ENCODE measurements at places on chromosomes 4 and X.

DNA sequence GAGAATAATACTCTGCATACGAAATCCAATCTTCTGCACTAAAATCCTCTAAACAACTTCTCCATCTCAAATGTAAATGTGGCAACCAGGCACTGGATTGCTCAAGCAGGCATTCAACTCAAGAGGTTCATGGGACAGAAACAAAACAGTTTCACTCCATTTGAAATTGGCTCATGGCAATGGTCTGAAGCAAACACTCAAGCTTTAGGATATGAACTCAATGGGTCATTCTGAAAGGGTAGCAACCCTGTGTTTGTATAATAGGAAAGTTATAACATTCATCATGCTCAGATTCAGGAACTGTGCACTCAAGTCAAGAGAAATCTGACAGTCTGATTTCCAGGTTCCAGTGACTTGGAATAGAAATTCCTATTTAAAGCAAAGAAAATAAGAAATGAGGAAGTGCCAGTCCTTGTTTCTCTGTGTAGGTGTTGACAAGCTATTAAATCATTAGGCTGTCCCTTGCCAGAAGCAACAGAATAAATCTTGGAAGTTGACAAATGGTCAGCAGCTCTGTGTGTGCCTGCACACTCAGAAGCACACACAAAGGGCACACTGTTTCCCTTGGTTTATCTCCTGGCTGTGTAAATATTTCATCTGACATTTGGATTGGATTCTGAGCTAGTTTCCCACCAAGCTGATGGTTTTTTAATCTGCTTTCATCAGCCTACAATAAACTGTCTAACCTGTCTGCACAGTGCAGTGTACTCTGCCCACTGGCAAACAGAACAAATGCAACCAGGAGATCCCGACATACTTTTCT is 75.9 kb upstream of the CITED1 start:
- DNase-seq = no peak

- no peak for DNase-seq
Observed at GRCh38 chrX:13284570-13284969, 35.3 kb downstream of the ATXN3L start.

GRCh38 chrX:69813677-69814076 is 197.8 kb downstream of the EDA start:
- no peak for DNase-seq

DNA sequence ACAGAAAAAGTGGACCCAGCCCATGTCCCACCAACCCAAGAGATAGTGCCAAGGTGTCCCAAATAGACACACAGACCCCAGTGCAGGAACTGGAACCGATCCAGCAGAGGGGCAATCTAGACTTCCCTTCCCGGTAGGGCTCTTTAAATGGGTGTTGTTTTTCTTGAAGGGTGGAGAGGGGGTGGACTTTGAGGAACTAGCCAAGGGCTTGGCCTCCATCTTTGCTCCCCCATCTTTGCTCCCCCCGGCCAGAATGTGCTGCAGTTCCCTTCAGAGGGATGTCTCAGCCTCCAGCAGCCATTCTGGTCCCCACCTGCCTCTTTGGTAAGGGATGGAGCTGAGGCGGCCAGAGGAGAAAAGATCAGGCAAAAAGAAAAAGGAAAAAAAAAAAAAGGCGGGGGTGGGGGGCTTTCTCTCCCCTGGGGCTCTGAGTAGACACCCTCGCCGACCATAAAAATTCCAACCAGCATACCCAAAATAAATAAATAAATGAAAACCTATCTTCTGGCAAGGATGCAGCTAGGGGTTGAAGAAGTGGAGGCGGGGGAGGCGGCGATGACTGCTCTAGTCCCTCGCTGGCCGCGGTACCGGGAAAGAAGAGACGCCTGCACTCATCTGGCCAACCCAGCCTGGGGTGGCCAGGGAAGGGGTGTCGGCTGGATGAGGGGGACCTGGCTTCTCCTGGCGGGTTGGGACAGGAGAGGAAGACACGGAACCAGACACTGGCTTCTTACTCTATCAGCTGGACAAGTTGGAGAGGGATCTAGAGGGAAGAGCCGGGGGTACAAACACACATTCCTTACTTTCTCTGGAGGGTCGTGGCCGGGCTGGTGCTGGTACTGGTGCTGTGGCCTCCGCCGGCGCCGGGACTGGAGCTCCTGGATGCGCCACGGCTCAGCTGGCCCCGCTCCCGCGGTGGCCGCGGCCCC is 38.5 kb upstream of the IQSEC2 start:
- no peak for DNase-seq

- DNase-seq = no peak
Observed at GRCh38 chr4:107166873-107167450, 130.8 kb upstream of the DKK2 start.

- no peak for DNase-seq
Observed at GRCh38 chr4:90118527-90119195, 8.5 kb upstream of the CCSER1 start.

DNA sequence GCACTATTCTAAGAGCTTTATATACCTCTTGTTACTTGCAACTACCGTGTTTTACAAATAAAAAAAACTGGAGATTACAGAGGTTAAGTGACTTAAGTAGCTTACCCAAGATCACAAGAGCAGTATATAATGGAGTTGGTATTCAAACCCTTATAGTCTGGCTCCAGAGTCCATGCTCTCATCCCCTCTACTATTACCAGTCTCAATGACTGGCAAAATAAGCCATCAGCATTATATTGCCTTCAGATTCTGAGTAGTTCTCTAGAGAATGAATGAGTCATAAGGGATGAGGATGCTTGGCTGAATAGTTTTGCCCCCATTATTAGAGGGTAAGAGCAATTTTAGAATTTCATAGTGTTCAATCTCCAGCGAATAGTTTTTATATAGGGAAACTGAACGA is 170.1 kb upstream of the ATOH1 start:
- DNase-seq = no peak

- no peak for DNase-seq
Observed at GRCh38 chr4:158805635-158806471, 37.0 kb downstream of the FNIP2 start.

DNA sequence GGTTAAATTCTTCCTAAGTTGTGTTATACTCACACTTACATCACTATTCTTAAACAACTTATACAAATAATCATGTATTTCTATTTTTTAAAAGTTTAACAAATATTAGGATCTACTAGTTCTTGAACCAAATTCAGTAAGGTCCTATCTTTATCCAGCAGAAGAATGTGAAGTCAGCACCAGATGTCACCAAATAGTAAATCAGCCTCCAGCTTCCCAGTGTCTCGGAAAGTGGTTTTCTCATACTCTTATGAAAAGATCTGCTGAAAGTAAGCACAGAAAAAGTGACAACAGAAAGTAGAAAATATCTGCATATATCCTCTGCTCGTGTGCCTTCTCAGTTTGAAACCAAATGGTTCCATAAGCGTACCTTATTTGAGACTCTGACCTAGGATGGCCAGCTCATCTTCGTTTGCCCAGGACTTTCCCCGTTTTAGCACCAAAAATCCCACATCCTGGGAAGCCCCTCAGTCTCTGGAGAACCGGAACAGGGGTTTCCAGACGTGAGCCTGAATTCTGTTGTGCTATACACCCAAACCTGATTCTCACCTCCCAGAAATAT is 98.0 kb upstream of the DCLK2 start:
- DNase-seq = no peak

DNA sequence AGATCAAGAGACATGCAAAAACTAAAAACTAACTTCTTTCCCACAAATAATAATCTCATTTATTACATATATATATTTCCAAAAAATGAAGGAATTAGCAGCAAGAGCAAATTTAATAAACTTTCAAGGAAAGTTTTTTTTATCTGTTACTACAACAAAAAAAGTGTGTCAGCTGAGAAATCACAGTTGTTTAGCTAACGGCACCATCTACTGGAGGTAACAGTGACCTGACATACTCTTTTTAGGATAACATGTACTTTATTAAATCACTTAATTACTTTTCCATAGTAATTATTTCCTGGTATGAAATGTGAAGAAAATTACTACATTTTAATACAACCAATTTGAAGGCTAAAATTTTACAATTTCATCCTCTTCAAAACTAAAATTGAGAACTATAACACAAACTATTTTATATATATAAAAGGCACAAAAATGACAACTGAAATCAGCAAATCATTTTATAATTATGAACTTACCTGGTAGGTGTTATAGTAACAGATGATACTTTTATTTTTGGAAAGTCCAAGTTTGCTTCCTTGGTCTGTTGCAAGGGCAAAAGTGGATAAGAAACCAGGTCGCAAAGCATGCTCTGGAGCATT is 9.1 kb downstream of the LAMTOR3 start:
- DNase-seq = peak; percentile 61

GRCh38 chr4:101370663-101371210 is 23.4 kb upstream of the PPP3CA start:
- no peak for DNase-seq

GRCh38 chrX:41036668-41037326 is 48.4 kb upstream of the USP9X start:
- DNase-seq = no peak

DNA sequence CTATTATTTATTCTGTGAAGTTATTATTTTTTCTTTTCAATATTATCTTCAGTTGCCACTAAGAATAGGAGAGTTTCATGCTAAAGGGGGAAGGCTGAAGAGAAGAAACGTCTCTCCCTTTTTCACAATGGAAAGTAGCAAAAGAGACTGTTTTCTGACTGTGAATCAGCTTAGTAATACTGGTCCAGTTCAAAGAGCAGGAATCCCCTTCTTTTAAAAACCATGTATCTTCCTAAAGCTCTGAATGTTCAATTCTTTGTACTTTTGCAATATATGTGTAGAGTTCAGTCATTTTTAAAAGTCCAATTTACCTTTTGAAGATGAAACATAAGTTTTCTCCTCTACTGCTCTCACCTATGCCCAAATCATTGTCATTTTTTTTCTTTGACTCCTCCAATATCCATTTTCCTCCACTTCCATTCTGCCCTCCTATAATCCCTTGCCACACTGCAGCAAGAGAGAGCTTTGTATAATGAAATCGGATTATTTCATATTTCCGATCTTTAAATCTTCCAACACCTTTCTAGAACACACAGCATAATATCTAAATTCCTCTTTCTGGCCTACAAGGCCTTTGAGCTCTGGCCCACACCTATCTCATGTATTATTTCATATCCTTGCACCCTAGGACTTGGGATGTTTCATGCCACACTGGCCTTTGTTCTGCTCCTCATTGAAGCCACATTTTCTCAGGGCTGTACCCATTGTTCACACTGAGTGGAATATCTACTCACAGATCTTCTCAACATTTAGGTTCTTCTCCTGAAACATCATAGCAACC is 195.3 kb downstream of the CAMK2D start:
- no peak for DNase-seq

- DNase-seq = no peak
Observed at GRCh38 chr4:20904966-20905365, 204.7 kb downstream of the PACRGL start.

- DNase-seq = no peak
Observed at GRCh38 chr4:149951152-149951900, 126.9 kb upstream of the DCLK2 start.

GRCh38 chr4:95531141-95531540 is 17.6 kb downstream of the UNC5C start:
- DNase-seq = no peak

DNA sequence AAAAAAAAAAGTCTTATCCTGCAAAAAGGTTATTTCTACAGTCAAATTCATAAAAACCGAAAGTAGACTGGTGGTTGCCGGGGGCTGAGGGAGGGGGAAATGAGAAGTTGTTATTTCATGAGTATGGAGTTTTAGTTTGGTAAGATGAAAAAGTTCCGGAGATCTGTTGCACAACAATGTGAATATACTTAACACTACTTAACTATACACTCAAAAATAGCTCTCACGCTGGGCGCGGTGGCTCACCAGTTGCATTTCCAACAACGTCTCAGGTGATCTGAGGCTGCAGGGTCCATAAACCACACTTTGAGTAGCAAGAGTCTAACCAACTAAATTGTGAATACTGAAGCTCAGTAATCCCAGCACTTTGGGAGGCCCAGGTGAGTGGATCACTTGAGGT is 52.4 kb downstream of the ANOS1 start:
- no peak for DNase-seq

DNA sequence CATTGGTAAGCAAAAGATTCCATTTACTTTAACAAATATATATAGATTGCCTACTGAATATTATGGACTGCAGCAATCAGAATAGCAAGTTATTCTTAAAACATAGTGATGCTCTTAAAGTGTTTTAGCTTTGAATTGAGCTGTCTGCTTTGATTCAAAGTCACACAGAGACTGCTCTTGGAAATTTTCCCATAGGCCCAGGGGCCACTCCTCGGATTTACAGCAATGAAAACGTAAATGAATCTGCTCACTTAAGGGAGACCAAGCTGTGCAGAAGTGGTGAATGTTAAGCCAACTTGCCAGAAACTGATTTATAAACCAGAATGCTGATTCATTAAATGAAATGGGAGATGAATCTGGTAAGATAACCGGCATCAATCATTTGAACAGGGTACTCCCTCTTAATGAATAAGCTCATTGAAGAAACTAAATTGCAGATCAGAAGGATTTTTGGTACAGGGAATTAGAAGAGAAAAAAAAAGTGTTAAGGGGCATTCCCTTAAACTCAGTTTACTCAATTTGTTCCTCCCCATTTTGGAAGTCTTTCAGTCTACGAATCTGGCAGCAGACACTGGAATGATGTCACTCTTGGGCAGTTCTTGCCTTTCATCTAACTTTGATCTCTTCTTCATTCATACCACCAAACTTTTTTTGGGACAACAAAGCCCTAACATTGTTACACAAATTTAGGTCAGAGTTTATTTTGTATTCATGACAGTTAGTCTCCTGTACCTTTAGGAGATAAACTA is 363.3 kb upstream of the MAGEB2 start:
- DNase-seq = no peak

DNA sequence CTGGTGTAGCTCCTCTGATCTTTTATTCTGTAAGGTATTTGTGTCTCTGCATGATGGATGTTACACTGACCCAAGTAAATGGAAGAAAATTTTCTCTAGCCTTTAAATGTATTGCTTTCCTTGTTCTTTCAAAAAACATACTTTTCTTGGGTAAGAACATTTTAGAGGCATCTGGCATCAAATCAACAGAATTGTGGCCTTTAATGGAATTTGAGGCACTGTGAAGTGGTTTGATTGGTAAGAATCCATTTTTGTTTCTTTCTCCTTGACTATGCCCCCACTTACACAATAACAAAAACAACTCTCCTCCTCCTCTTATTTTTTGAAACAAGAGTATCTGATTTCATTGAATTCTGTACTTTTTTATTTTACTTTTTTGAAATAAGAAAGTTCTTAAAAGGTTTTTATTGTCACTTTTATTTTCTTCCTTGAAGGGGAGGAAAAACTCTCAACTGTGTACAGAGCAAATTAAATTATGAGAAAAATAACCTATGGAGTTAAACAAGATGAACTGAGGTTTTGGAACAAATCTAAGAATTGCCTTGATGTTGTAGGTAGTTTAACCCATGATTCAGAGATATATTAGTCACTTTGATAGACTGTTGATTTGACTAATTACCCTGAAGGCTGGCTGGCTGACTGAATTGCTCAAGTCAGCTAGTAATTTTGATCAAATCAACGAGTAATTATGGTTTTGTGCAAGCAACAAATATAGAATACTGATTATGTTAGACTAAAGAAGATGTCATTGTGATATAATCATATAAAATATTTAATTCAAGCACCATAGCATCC is 146.4 kb downstream of the FHIP1A start:
- no peak for DNase-seq

GRCh38 chr4:39814403-39815185 is 116.7 kb downstream of the UBE2K start:
- DNase-seq = peak; percentile 37

Data from CD4-positive, CD25-positive, alpha-beta regulatory T cell (primary cell).